ENCODE measurements at places on chromosomes 3 and 15.
A peak's percentile ranks its signal among the peaks of the same experiment; 100 is the strongest.

- DNase-seq, result no peak
Observed at GRCh38 chr15:25830844-25831451, 32.2 kb downstream of the ATP10A start.

- peak; percentile 70 for DNase-seq
Observed at GRCh38 chr15:88627463-88627862, 6.3 kb downstream of the AEN start.

- DNase-seq, result no peak
Observed at GRCh38 chr3:15795651-15796308, 2.0 kb downstream of the ANKRD28 start.

DNA sequence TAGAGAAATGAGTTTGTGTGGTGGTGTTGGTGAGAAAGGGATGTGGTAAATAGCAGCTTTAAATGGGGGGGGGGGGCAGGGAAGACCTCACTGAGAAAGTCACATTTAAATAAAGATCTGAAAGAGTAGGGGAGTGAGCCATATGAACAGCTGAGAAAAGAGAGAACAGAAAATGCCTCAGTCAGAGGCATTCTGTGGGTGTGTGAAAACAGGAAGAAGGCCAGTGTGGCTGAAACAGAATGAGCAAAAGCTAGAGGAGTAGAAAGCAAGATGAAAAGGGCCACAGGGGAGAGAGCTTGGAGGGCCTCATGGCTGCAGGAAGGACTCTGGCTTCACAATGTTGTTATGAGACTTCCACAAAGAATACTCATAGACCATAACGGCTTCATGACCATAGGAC lies 783.3 kb downstream of the ZPLD1 start:
- no peak for DNase-seq

- no peak for DNase-seq
Observed at GRCh38 chr3:191338177-191338488, 7.8 kb upstream of the UTS2B start.

- DNase-seq, result no peak
Observed at GRCh38 chr3:152174876-152175527, 93.7 kb upstream of the MBNL1 start.

GRCh38 chr3:25547943-25548674 lies 116.6 kb downstream of the TOP2B start:
- no peak for DNase-seq

GRCh38 chr15:98177966-98178592 lies 217.6 kb downstream of the ARRDC4 start:
- no peak for DNase-seq

DNA sequence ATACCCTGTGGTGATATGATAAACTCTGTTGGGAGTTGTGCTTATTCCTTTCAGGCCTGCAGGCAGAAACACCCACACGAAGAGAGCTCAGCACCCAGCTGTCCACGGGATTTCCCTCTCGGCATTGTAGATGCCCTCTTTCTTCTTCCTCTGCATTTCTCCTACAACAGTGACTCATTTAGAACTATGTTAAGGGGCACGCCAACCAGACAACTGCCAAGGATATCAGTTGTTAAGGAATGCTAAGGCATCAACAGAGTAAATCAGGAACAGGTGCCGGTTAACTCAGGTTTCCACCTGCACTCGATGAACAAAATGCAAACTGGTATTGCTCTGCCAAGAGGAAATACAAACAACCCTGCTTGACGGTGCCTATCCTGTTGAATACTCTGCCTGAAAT lies 270.0 kb upstream of the PEX5L start:
- DNase-seq, result no peak
